ENCODE measurements at places on chromosomes 5 and 9. TPM values are rescaled to one million over a fixed set of nuclear protein-coding genes. Genes with fewer than 3 reads are reported as not detected.

DNA sequence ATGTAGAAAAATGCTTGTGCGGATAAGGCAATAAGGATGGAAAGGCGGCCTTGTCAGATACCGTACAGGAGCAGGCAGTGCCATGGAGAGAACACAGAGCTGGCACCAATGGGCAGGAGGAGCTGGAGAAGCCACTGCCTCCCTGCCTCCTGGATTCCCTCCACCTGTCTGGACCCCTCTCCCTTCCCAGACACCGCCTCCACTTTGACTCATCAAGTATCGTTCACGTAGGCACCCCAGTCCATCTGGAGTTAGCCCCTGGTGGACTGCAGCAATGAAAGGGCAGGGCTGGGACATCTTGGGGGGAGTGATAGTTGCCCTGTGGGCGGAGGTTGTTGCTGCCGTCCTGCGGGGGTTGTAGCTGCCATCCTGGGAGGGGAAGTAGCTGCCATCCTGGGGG is 232.0 kb downstream of the ROR2 start:
- no peak for DNase-seq

DNA sequence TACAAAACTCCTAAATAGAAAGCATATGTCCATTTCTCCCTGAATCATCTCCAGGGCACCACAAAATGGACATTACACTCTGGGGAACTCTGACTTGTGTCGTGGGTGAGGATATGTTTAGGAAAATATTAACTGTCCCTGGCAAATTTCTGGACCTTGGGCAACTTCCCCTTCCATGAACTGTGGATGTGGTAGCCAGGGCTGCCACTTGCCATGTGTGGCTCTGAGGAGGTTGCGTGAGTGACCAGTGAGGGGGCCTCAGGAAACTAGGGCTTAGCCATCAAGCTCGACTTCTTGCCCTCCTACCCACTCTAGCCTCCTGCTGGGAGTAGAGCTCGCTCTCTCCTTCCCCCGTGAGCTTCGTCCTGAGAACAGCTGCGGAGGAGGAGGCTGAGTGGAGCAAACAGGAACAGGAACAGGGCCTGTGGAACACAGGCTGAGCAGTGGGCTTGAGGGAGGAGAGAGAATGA is 13.8 kb upstream of the STC2 start:
- DNase-seq = no peak

DNA sequence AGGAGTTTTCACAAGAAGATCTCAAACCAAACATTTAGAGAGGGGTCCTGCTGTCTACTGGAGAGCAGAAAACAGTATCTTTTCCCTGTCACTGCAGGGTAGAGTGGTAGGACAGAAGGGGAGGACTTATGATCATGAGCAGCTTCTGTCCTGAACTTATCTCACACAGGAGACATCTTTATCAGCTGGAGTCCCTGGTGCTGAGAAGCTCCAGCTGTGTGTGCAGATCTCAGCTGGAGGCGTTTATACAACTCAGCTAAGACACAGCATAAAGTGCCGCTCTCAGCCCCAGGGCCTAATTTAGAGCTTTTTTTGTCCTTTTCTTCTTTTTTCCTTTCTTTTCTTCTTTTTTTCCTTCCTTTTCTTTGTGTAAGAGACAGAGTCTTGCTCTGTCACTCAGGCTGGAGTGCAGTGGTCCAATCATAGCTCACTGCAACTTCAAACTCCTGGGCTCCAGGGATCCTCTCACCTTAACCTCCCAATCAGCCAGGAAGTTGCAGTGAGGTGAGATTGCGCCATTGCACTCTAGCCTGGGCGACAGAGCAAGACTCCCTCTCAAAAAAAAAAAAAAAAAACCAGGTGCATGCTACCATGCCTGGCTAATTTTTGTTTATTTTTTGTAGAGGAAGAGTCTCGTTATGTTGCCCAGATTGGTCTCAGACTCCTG is 31.9 kb downstream of the CCDC125 start:
- no peak for DNase-seq

UBTD2 gene
- 8.7 TPM for total RNA-seq

LHX3 gene
- total RNA-seq = not detected

STKLD1 gene
- total RNA-seq = 0.17 TPM

- no peak for DNase-seq
Observed at GRCh38 chr5:141597394-141597793, 21.4 kb downstream of the DIAPH1 start.

KCNV2 gene
- total RNA-seq = not detected

CNTNAP3B gene
- 7.2 TPM for total RNA-seq

TAF11L5 gene
- total RNA-seq = not detected

IFNA2 gene
- not detected for total RNA-seq

PCDHA7 gene
- total RNA-seq = 0.12 TPM

GDF9 gene
- total RNA-seq = 0.30 TPM

CCDC180 gene
- 2.8 TPM for total RNA-seq

TIMD4 gene
- total RNA-seq = not detected

IFNA5 gene
- total RNA-seq = not detected

DNA sequence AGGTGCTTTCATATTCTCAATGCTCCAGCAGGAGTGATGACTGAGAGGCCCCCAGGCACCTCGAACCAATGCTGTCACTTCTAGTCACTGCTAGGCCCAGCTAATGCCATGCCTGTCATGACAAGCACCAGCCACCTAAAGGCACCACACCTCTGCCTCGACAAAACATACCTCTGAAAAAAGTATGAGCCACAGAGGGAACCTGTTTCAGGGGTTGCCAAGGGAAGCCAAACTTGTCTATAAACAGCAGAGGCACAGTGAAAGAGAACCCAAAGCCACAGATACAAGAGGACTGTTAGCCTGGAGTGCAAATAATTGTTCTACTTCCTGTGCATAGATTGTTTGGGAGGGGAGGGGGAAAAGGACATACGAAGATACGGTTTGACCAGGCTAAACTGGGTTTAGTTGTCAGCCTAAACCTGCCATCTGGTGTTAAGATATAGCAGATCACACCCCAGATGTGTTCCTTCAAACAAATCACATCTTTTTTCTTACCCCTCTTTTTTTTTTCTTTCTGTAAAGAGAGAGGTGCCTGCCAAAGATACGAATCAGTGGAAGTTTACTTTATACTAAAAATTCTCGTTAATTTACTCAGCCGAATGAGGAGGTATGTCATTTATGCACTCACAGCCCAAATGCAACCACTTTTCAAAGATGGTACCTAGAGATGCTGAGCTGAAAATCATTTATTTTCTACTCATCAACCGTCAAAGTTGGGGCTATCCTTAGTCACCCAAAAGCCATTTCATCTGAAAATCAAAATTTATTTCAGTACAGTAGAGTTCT is 45.7 kb downstream of the BNC2 start:
- no peak for DNase-seq

IL9 gene
- not detected for total RNA-seq

DNA sequence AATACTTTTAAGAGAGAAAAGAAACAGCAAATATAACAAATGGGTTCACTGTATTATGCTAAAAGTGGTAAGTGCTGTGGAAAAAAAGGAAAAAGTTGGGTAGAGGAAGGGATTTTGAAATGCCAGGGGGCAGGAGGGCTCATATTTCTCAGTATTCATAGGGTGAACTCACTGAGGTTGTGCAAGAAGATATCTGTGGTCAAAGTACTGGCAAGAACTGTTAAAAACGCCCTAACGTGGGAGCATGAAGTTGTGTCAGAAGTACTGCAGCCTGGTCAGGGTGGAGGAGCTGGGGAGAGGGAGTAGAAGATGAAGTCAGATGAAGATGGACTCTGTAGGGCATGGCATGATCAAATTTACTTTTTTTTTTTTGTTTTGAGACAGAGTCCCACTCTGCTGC is 31.2 kb upstream of the SLC28A3 start:
- DNase-seq = no peak

DNA sequence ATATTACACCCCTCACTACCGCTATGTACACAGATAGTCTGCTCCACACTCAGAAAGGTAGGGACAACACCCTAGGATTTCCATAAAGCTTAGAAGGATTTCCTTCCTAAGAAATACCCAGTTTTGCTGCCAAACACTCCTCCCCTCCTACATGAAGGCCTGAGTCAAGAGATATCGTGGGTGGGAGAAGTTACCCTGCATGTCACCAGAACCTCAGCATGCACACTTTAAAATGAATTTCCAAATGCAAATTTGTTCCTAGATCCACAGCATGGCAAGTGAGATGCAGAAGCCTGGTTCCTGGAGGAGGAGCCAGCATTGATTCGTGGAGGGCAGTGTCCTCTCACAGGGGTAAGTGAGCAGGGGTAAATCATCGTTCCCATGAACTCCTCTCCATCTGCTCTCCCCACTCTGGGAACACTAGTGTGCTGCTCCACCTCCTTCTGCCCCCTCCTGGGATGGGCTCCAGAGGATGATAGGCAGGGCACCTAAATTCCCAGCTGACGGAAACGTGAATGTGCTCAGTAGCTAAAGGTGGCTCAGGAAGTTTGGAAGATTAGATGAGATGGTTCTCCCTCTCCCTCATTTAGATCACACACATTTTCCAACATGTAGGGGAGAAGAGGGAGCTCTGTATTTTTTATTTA is 76.7 kb downstream of the PDE4D start:
- no peak for DNase-seq

DNA sequence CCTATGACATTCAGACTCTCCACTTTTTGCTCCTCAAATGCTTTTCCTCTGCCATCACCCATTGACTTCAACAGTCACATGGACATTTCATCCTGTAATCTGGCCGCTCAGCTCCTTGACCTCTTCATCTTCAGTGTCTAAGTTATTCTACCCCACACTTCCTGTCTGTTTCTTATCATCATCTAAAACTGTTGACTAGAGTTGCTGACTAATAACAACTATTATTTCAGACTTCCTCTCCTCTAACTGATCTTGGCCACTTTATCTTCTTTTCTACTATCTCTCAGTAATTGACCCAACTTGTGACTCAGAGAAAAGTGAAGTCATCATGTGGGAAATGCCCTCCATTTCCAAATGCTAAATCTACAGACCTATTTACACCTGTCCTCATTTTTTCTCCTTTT is 254.7 kb upstream of the TRPC7 start:
- no peak for DNase-seq

GRCh38 chr9:137014166-137014565 is 13.9 kb downstream of the ABCA2 start:
- no peak for DNase-seq

DNA sequence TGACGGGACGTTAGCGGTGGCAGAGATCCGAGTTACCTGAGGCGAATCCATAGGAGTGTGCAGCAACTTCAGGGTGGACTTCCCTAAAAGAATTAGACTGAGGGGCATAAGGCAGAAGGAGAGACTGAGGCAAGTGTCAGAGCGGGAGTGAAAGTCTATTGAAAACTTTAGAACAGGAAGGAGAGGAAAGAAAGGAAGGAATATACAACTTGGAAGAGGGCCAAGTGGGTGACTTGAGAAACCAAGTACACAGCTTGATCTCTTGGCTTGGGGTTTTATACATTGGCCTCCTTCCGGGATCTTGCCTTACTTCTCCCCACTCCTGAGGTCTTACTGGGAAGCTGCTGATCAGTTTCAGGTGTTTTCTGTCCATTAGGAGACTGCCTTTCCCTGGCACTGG is 84.9 kb downstream of the SNX18 start:
- DNase-seq = no peak

DNA sequence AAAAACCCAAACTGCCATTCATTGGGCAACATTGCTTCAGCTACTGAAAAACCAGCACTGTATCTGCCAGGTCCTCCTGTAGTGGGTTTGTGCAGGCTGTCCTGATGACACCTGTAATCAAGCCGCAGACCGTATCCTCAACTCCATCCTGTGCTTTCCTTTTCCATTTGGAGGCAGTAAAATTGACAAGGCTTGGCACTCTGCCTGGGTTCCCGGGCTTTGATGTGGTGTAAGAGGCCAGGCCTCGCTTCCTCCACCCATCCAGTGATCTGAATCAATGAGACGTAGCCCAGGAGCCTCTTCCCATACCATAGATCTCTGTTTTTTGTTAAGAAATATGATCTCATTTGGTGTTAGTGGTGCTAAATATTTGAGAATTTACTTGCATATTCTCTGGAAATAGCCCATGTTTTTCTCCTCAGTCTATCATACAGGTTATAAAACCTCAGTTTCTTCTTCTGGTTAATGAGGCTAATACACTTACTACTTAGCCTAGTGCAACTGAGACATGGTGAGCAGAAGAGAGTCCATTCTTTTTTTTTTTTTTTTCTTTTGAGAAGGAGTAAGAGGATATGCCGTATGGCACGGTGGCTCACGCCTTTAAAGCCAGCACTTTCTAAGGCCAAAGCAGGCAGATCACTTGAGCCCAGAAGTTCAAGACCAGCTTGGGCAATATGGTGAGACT is 34.8 kb downstream of the LSM11 start:
- no peak for DNase-seq

BARHL1 gene
- not detected for total RNA-seq

GRCh38 chr5:170249355-170249754 is 16.6 kb downstream of the C5orf58 start:
- DNase-seq = no peak

UBE2QL1 gene
- 22.1 TPM for total RNA-seq

TMC1 gene
- not detected for total RNA-seq

PDCD1LG2 gene
- total RNA-seq = 2.3 TPM

CDX1 gene
- total RNA-seq = not detected

DNA sequence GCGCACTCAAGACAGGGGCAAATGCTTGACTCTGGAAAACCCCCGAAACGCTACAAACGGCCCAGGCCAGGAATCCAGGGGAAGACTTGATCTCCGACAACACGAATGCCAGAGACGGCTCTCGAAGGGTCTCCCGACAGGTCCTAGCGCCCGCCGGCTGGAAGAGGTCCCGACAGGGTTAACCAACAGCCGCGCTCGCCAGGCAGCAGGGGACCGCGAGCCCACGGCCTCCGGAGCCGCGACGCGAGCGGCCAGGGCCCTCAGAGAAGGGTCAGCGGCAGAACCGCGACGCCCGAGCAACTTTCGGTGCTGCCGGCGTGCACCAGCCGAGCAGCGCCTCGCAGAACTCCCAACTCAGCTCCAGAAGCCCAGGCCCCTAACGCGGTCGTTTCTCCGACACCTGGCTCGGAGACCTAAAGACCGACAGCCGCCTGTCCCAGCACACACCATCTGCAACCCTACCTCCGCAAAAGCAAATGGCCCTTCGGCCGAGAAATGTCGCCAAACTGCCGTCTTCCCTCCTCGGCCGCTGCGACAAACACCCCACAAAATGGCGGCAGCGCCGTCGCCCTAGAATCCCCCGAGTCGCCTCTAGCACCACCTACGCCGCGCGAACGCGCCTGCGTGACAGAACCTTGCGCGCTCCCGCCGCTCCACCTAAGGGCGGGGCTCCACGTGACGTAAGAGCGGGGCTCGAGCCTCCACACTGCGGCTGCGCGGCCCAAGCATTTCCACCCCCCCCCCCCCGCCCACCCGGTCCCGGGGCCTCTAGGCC is at the start of gene CLK4:
TSS of gene CLK4 (minus strand) at position 567 of the 775 bp plus-strand sequence. CDS start 3,634 bp downstream, outside the sequence.
- DNase-seq = peak; percentile 99

CARD9 gene
- 0.79 TPM for total RNA-seq

DNA sequence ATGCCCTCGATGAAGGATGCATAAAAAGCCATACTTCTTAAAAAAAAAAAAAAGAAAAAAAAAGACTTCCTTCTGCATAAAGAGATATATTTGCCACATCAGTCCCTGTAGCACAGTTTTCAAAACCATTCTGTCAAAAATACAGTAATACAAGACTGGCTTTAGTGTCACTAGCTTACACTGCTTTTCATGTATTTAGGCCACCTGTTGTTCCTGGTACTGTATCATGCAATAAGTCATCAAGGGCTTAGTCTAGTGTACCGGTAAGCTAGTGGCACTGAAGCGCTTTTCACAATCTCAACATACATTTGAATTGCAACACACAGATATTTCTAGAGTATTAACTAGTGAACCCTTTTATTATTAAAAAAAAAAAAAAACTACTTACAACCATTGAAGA is 231.2 kb downstream of the NFIB start:
- DNase-seq = no peak

Measured in left ventricle myocardium superior (tissue), 1 donor.